Activated naive CD8-positive, alpha-beta T cell treated with anti-CD3 and anti-CD28 coated beads, Interleukin-2, amount 10 ng/mL, durations not matched to agents 7 days and 5 days (primary cell): ENCODE measurements at places on chromosomes 16 and 17. TPM values are rescaled to one million over a fixed set of nuclear protein-coding genes. Genes with fewer than 3 reads are reported as not detected.

DNA sequence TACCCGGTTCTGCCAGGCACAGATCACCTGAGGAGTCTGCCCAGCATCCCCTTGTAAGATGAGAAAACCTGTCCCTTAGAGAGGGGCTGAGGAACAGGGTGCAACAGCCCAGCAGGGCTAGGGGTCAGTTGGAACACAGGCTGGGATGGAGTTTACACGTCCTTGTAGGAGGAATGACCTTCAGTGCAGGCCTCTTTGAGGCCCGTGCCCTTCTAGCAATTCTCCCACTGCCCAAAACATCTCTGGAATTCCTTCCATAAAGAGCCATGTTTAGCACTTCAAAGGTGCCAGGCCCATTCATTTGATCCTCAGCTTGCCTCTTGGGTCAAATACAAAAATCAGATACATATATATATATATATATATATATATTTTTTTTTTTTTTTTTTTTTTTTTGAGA lies 4.5 kb downstream of the CTNS start:
- DNase-seq: no peak

The RNF112 gene
- 1.8 TPM for total RNA-seq

The TEKT1 gene
- not detected for total RNA-seq

The SPN gene
- 263 TPM for total RNA-seq
